Natural killer cell treated with Interleukin-12 subunit alpha and Interleukin-12 subunit beta and Interleukin-15 and Interleukin-18, amount 100 ng/mL, for 72 hours (primary cell): ENCODE measurements at places on chromosomes 2 and 18.

- no peaks in the 10 kb centered on the region for H3K27me3 ChIP-seq
- H3K36me3 ChIP-seq: no peaks in the 10 kb centered on the region
- DNase-seq: no peak
- peaks cover 69% of the 10 kb centered on the region for H3K4me1 ChIP-seq
These were observed 638 bp downstream of the ST3GAL5 start for GRCh38 chr2:85888020-85888683.

GRCh38 chr18:62420513-62421209, 95.6 kb downstream of the TNFRSF11A start:
- peaks cover 18% of the 10 kb centered on the region for H3K36me3 ChIP-seq
- H3K4me3 ChIP-seq: peak overlapping the region; percentile 72
- H3K27ac ChIP-seq: peak overlapping the region; percentile 97
- H3K4me1 ChIP-seq: peaks cover 54% of the 10 kb centered on the region
- H3K27me3 ChIP-seq: peaks cover 5% of the 10 kb centered on the region
- DNase-seq: peak; percentile 86

GRCh38 chr2:64769392-64770044, 115.8 kb upstream of the SERTAD2 start:
- no peak overlapping the region for H3K27ac ChIP-seq
- DNase-seq: no peak
- H3K4me1 ChIP-seq: peaks cover 19% of the 10 kb centered on the region

- H3K4me1 ChIP-seq: peaks cover 37% of the 10 kb centered on the region
These were observed 228.1 kb upstream of the TRIB2 start for GRCh38 chr2:12488352-12489318.

DNA sequence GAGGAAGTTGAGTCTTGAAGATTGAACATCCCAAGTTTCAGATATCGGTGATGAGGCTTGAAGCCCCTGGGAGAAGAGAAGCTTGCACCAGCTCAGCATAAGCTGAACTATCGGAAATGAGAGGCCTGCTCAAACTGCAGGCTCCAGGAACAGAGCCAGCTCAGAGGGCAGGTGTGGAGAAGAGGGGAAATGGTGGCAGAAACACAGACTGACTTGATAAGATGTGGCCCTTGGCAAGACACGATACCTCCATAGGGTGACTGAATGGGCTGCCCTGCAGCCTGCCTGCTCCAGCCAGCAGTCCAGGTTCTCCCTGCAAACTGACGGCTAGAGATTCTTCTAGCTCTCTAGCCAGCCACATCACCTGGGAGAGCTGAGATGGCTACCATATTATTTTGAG, 86.6 kb downstream of the MYT1L start:
- H3K4me1 ChIP-seq: no peaks in the 10 kb centered on the region
- H3K4me3 ChIP-seq: no peak overlapping the region
- no peak for DNase-seq
- no peaks in the 10 kb centered on the region for H3K36me3 ChIP-seq
- H3K27me3 ChIP-seq: peaks cover 10% of the 10 kb centered on the region

GRCh38 chr2:55048508-55049042, 1.7 kb downstream of the RTN4 start:
- H3K27ac ChIP-seq: peak overlapping the region; percentile 96
- peak overlapping the region; percentile 99 for H3K4me3 ChIP-seq
- DNase-seq: no peak
- peaks cover 46% of the 10 kb centered on the region for H3K4me1 ChIP-seq

- no peak overlapping the region for H3K4me3 ChIP-seq
- no peak for DNase-seq
- H3K36me3 ChIP-seq: no peaks in the 10 kb centered on the region
- H3K27me3 ChIP-seq: peaks cover 38% of the 10 kb centered on the region
- peaks cover 5% of the 10 kb centered on the region for H3K4me1 ChIP-seq
- H3K27ac ChIP-seq: no peak overlapping the region
These were observed 81.5 kb downstream of the NRP2 start for GRCh38 chr2:205763708-205764211.

DNA sequence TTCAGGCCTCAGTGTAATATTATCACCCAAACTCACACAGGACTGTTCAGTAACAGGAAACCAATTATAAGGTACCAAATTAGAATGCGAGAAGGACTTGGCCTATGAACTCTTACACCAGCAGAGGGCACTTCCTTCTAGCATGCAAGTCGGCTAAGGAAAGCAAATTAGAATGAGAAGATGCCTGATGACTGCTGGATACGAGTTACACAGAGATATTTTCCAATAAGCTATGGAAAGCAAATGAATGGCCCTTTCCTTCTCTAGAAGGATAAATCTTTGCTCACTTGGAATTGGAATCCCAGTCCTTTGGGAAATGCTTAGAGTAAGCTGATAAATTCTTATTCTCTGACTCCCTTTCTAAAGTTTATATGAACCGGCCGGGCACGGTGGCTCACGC, 109.8 kb downstream of the AP1S3 start:
- H3K36me3 ChIP-seq: no peaks in the 10 kb centered on the region
- peaks cover 6% of the 10 kb centered on the region for H3K4me1 ChIP-seq
- no peak overlapping the region for H3K4me3 ChIP-seq
- DNase-seq: peak; percentile 65

GRCh38 chr2:166197446-166197845, 69.6 kb upstream of the SCN1A start:
- no peaks in the 10 kb centered on the region for H3K4me1 ChIP-seq
- DNase-seq: no peak
- H3K27ac ChIP-seq: no peak overlapping the region
- peaks cover 4% of the 10 kb centered on the region for H3K36me3 ChIP-seq
- no peaks in the 10 kb centered on the region for H3K27me3 ChIP-seq

- H3K27ac ChIP-seq: peak overlapping the region; percentile 95
- H3K4me3 ChIP-seq: peak overlapping the region; percentile 85
- peaks cover 39% of the 10 kb centered on the region for H3K4me1 ChIP-seq
- peak; percentile 78 for DNase-seq
These were observed 53.6 kb downstream of the PKDCC start for GRCh38 chr2:42101206-42102023.

- no peak overlapping the region for H3K27ac ChIP-seq
- no peak for DNase-seq
- no peak overlapping the region for H3K4me3 ChIP-seq
- no peaks in the 10 kb centered on the region for H3K4me1 ChIP-seq
- H3K36me3 ChIP-seq: no peaks in the 10 kb centered on the region
- no peaks in the 10 kb centered on the region for H3K27me3 ChIP-seq
These were observed 18.5 kb upstream of the RBBP8 start for GRCh38 chr18:22914633-22915032.

GRCh38 chr2:85787282-85787980, 33.6 kb downstream of the ATOH8 start:
- H3K27me3 ChIP-seq: peaks cover 11% of the 10 kb centered on the region
- H3K4me3 ChIP-seq: no peak overlapping the region
- no peaks in the 10 kb centered on the region for H3K36me3 ChIP-seq

- no peaks in the 10 kb centered on the region for H3K36me3 ChIP-seq
- no peak overlapping the region for H3K4me3 ChIP-seq
- H3K4me1 ChIP-seq: peaks cover 12% of the 10 kb centered on the region
- no peak for DNase-seq
- H3K27ac ChIP-seq: no peak overlapping the region
These were observed 42.1 kb downstream of the TGIF1 start for GRCh38 chr18:3491981-3492555.

DNA sequence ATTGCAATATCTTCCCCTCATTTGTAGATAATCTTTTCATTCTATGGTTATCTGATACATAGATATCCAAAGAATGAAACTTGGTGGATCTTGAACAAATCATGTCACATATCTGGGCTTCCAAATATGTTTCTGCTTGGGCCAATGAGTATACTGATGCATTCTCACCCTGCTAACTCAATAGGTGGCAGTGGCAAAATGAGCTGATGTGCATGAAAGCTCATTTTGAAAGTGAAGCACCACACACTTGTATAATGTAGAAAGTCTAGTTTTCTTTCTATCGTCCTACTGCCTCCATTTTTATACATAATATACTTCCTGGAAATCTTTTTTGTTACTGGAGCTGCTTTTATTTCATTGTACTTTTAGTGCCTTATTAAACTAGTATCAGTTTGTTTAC, 208.2 kb downstream of the PRKCE start:
- peak overlapping the region; percentile 67 for H3K4me3 ChIP-seq
- H3K4me1 ChIP-seq: peaks cover 34% of the 10 kb centered on the region
- no peak for DNase-seq

GRCh38 chr2:7523481-7524120, 606.4 kb downstream of the RNF144A start:
- H3K4me3 ChIP-seq: peak overlapping the region; percentile 71
- no peaks in the 10 kb centered on the region for H3K27me3 ChIP-seq
- peak overlapping the region; percentile 94 for H3K27ac ChIP-seq
- H3K4me1 ChIP-seq: peaks cover 38% of the 10 kb centered on the region
- DNase-seq: no peak

DNA sequence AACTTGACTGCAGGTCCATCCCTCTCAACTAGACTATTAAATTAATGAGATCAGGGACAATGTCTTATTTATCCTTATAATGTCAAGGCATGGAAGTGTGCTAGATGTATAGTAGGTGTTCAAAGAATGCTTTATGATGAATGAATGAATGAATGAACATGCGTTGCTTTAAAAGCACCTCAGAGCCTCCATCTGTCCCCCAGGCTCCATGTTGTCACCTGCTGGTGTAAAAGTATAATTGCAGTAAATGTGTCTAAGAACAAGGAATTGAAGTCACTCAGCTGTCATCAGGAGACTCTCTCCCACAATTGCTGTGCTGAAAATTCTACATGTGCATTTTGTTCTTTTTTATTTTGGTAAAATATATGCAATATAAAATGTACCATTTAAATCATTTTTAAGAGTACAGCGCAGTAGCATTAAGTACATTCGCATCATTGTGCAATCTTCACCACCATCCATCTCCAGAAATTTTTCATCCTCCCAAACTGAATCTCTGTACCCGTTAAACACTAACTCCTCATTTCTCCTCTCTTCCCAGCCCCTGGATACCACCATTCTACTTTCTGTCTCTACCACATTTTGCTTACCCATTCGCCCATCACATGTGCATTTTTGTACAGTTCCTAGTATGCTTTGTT, 52.6 kb downstream of the GNAL start:
- H3K4me1 ChIP-seq: no peaks in the 10 kb centered on the region
- no peaks in the 10 kb centered on the region for H3K36me3 ChIP-seq

DNA sequence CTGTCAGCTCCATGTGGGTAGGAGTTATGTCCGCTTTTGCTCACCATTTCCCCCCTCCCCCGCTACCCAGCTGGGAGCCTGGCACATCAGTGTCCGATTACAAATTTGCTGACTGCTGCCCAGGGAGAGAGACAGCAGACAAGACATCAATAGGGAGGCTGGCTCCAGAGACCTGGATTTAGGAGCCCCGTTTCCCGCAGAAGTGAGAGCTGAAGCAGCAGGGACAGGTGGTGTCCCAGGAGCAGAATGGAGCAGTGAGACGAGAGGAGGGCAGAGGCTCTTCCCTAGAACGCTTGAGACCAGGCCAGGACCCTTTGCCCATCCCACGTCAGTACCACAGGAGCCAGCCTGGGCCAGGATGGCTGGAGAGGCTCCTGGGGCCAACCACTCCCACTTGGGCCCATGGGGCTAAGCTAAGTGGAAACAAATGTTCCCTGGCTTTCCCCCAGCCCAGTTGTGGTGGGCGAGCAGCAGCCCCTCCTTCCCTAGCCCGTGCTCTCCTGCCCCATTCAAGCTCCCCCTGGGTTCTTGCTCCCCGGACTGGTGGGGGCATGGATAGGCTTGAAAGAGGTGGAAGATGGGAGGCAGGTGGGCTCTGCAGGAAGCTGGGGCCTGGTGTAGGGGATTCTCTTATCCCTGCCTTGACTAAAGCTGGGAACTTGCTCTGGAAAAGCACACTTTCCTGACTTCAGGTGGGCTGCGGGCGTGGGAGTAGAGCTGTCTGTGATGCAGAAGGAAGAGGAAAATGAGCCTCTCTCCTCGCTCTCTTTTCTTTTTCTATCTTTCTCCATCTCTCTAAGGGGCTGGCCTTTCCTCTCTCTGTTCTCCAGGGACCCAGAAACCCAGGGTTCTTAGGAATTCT, 4.1 kb upstream of the WNT6 start:
- H3K4me3 ChIP-seq: no peak overlapping the region
- no peaks in the 10 kb centered on the region for H3K36me3 ChIP-seq
- no peak for DNase-seq
- peaks cover 68% of the 10 kb centered on the region for H3K27me3 ChIP-seq

- H3K4me3 ChIP-seq: no peak overlapping the region
- H3K36me3 ChIP-seq: peaks cover 4% of the 10 kb centered on the region
- H3K27me3 ChIP-seq: peaks cover 11% of the 10 kb centered on the region
- H3K27ac ChIP-seq: no peak overlapping the region
- H3K4me1 ChIP-seq: peaks cover 25% of the 10 kb centered on the region
- DNase-seq: no peak
These were observed 217.2 kb downstream of the TNS1 start for GRCh38 chr2:217785544-217786045.

DNA sequence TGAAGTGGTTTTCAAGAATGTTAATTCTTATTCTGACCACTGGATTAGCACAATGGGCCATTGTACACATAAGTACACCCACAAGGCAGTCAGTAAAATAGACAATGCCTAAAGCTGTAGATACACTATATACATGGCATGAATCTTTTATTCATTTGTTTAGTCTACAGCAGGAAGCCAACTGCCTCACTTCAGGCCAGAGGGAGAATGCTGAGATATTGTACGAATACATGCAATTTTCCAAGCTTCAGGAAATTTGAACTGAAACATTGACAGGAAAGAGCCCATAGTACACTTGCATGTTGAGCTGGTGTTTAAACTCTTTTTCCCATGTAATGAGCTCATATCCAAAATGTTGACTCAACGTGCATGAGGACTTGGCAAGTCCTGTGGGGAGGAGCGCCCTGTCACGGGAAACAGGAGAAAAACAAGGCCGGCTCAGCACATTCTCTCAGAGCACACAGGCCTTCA, 111.6 kb upstream of the CYP1B1 start:
- H3K4me3 ChIP-seq: no peak overlapping the region
- peak overlapping the region; percentile 20 for H3K27ac ChIP-seq

GRCh38 chr2:17627434-17627833, 86.9 kb downstream of the VSNL1 start:
- DNase-seq: no peak
- no peaks in the 10 kb centered on the region for H3K36me3 ChIP-seq
- H3K27me3 ChIP-seq: peaks cover 6% of the 10 kb centered on the region
- H3K4me3 ChIP-seq: no peak overlapping the region

- no peak for DNase-seq
- peaks cover 19% of the 10 kb centered on the region for H3K36me3 ChIP-seq
- peaks cover 56% of the 10 kb centered on the region for H3K4me1 ChIP-seq
- H3K27me3 ChIP-seq: no peaks in the 10 kb centered on the region
- peak overlapping the region; percentile 100 for H3K27ac ChIP-seq
These were observed 217.2 kb downstream of the ARL4C start for GRCh38 chr2:234279637-234280036.

- no peaks in the 10 kb centered on the region for H3K4me1 ChIP-seq
- H3K36me3 ChIP-seq: no peaks in the 10 kb centered on the region
- no peak for DNase-seq
- H3K27ac ChIP-seq: no peak overlapping the region
- no peak overlapping the region for H3K4me3 ChIP-seq
These were observed 438.6 kb upstream of the POU3F3 start for GRCh38 chr2:104415284-104415683.

GRCh38 chr2:133561045-133561852, 7.0 kb downstream of the NCKAP5 start:
- no peak overlapping the region for H3K4me3 ChIP-seq
- H3K27ac ChIP-seq: no peak overlapping the region
- H3K36me3 ChIP-seq: no peaks in the 10 kb centered on the region
- H3K27me3 ChIP-seq: no peaks in the 10 kb centered on the region
